ENCODE measurements at places on chromosomes 1 and 21.
A peak's percentile ranks its signal among the peaks of the same experiment; 100 is the strongest.

- no peak for DNase-seq
Observed at GRCh38 chr1:87064986-87065385, 150.6 kb downstream of the HS2ST1 start.

- DNase-seq, result no peak
Observed at GRCh38 chr1:226325178-226325577, 16.2 kb upstream of the LIN9 start.

GRCh38 chr1:181043025-181043888, 9.5 kb downstream of the MR1 start:
- DNase-seq, result peak; percentile 24

DNA sequence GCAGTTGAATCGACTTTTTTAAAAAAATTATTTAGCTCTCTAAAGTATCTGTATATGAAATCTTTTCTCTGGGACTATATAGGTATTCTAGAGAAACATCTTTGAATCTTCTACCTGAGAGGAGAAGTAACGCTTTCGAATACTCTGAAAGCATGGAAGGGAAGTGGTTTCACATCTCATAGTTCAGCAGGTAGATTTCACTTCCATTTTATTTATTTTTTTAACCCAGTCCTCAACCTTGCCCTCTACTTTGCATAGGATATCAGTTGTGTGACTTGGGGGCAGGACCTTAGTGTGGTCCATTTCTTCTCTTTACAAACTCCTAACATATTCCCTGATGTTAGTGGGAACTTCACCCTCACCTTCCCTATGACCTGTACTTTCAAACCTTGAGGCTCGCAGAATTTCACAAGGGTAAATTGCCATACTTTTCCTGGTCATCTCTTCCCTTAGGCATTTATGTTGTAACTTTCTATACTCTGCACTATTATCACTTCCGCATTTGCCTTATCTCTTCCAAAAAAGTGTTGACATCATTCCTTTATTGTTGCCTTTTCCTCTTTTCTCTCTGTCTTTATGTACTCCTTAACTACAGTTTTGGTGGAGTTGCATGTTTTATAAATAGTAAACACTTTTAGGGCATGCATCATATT, 1208.5 kb upstream of the ADGRL4 start:
- DNase-seq, result no peak

- DNase-seq, result no peak
Observed at GRCh38 chr1:56817716-56818463, 1.3 kb downstream of the FYB2 start.

DNA sequence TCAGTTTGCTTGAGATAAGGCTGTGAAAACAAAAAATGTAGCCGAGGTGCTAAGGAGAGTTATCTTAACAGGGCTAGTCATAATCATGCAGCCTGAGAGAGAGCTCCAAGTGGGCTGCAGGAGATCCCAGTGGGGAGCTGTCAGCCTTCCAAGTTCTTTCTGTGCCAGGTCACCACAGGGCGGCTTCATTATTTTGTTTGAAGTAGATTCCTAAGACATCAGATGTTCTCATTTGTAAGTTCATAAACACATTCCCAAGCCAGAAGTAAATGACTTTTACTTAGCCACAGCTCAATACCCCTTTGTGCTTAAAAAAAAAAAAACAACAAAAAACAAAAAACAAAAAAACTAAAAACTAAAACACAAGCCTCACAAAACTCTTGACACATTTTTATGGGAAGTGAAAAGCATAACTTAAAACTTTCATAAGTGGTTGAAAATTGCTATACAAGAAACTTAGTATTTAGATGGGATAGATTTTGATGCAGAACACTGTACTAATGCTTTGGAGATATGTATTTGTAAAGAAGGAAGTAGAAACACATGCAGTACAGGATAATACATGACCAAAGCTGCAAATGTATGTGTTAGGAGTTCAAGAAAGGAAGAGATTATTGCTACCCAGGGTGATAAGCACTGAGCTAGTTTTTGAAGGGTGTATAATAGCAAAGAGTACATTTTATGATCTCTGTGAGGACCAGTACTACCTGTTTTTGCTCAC, 8.6 kb downstream of the CDC14A start:
- DNase-seq, result no peak

GRCh38 chr21:15197696-15198095, 132.9 kb upstream of the NRIP1 start:
- DNase-seq, result no peak

GRCh38 chr21:31484219-31484618, 140.2 kb upstream of the TIAM1 start:
- no peak for DNase-seq

GRCh38 chr1:205319081-205320018, 2.2 kb downstream of the NUAK2 start:
- no peak for DNase-seq

GRCh38 chr1:211736351-211736915, 61.0 kb upstream of the NEK2 start:
- DNase-seq, result no peak

GRCh38 chr1:87977145-87977544, 648.5 kb downstream of the LMO4 start:
- no peak for DNase-seq

GRCh38 chr1:201049248-201049831, 25.8 kb upstream of the KIF21B start:
- DNase-seq, result no peak

DNA sequence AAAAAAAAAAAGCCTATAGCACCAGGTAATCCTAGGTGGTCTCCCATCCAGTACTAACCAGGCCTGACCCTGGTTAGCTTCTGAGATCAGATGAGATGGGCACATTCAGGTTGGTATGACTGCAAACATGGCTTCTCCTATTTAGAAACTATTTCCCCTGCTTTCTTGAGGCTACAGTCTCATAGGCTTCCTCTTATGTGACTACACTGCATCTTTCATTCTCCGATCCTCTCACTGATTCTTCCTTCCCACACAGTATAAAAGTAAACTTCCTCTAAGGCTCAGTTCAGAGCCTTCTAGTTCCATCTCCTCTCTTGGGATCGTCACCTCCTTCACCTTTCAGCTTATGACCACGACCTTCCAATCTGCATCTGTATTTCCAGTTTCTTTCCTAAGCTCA, 30.4 kb upstream of the RNF2 start:
- DNase-seq, result no peak

DNA sequence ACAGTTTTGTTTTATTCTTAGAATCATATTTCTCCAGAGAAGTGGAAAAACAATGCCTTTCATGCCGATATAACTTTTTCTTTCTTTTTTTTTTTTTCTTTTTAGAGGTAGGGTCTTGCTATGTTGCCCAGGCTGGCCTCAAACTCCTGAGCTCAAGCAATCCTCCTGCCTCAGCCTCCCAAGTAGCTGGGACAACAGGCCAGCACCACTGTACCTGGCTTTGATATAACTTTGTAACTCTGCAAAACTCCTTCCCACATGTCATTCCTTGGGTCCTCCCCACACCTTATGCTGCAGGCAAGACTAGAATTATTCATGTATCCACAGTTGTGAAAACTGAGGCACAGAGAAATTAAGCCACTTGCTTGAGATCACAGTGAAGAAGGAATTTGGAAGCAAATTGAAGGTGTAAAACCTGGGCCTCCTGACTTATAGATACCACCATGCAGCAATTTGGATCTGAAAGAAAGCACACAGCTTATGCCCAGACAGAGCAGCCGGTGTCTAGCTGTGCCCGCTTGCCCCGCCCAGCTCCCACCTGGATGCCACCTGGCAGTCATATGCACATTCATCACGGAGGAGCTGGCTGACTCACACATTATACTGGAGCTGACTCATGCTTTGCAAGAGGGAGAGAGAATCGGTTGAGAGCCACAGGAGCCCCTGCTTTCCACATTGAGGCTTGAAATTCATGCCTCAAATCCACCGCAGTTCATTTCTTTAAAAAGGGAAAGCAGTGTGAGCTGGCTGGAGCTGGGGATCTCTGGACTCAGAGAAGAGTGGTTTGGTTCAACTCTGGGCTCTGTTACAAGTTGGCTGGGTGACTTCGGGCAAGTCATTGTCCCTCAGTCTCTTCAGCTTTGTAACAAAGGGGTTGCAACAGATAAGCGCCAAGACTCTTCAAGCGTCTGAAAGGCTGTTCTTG, 8.3 kb upstream of the SLC2A1 start:
- DNase-seq, result no peak

GRCh38 chr1:22502202-22502601, 50.6 kb downstream of the ZBTB40 start:
- no peak for DNase-seq

GRCh38 chr1:16215882-16216753, 3.7 kb upstream of the ARHGEF19 start:
- DNase-seq, result peak; percentile 71

DNA sequence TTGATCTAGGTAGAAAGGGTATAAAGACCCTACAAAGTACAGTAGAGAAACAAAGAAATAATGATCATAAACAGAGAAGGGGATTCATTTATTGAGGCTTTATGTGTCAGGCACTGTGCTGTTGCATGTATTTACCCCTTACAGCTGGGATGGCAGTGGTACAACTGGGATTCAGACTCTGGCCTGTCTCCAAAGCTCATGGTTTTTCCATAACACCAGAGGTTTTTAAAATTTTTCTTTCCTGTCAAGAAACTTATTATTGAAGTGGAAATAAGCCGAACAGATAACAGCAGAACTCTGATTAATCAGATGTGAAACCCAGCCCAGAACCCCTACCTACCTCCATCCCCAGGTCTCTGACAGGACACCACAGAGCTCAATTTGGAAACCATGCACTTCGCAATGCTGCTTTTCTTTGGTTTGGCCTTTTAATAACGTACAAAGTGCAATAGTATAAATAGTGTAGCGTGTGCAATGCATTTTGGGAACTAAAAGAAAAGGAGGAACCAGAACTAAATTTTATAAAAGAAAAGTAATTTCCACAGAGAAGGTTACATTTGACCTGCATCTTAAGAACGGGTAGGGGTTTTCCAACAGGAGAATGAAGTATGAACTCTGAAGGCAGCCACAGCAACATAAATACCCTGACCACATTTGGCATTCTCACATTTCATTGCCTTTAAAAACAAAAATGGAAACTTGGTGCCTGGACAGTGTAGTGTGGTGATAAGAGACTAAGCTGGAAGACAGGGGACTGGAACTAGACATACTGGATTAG, 92.0 kb upstream of the S1PR1 start:
- DNase-seq, result no peak

DNA sequence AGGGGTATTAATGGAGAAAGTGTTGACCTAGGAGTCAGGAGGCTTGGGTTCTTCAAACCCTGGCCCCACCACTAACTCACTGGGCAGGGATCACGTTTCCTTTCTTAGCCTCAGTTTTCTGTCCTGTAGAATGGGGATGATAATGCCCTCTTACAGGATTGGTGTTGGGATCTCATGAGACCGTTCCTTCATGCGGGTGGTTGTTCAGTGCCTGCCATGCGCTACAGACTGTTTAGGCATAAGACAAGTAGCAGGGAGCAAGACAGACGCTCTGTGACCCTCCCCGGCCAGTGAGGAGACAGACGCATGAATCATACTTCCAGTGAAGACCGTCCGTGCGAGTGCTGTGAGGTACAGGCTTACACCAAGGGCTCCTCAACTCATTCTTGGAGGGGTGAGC, 81.7 kb downstream of the MAN1C1 start:
- no peak for DNase-seq
